ENCODE measurements at places on chromosomes 6 and 20.

- peak; percentile 6 for DNase-seq
These were observed 210.5 kb downstream of the FARS2 start for GRCh38 chr6:5471637-5472398.

- no peak for DNase-seq
These were observed 27.4 kb downstream of the SLX4IP start for GRCh38 chr20:10462516-10462915.

DNA sequence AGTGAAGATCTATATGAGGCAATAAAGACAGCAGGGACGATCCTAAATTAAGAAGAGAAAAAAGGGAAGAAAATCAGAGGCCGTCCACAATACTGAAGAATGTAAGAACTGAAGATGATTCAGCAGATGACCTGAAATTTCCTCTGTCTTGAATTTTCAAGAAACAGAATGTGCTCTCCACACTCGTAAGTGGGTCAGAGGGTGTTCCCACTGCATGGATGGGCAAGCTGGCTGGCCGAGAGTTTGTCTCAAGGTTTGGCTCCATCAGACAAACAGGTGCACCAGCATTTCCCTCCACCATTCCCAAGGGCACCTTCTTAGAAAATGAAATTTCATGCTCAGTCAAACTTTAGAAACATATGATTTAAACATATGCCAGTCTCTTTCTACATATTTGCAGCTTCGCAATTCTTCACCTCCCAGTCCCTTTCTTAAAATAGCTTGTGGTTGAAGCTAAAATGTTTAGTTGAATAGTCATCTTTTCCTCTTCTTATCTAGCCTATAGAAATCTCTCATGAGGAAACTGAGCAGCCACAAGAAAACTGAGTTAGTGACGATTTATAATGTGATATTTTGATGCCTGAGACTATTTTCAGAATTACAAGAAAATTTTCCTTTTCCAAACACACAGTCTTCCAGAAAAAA lies 576.4 kb downstream of the PRKN start:
- no peak for DNase-seq

DNA sequence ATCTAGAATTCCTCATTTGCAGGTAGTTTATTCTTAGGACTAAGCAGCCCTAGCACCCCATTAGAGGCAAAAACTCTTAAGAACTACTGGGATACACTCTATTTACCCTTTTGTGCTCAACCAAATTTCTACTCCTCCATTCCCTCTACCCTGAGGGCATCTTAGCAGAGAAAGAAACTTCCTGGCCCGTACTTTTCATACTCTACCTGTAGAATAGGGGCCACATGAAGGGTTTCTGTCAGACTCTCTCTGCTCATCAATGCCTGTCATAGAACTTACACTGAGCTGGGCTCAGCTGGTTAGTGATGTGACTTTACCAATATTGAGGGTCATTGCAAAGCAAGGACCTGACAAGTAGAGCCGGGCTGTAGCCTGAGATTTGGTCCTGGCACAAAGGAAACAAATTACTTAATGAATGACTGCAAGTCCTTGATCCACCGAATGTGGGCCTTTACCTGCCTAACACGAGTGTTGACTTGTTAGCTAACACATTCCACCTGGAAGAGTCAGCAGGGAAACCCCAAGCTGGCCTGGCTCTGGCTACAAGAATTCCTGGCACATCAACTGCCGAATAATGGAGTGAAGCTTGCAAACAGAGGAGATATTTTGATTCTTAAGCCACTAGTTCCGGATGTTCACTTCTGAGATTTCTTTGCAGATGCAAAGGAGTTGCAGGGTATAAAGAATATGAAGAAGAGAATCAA lies 280.5 kb upstream of the JAG1 start:
- DNase-seq = no peak

- DNase-seq = peak; percentile 93
These were observed 366.5 kb downstream of the QKI start for GRCh38 chr6:163780994-163781393.

DNA sequence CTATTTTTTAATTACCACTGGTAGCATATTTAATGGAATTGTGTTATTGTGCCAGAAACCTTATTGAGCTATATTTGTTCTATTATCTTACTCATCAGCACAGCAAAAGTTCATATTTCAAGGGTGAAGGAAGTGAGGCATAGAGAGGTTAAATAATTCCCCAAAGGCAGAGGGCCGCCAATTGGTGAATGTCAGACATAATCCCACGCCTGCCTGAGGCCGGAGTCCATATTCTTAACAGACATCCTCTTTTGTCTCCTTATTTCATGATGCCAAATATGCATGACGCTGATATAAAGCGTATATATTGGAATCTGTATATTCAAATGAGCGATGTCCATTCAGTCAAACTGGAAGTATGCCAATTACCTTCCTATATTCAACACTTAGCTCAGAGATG lies 505.0 kb upstream of the SLC35B3 start:
- DNase-seq = no peak

- no peak for DNase-seq
These were observed 51.2 kb upstream of the FRMD1 start for GRCh38 chr6:168130168-168130696.

GRCh38 chr20:25295386-25296093 lies 47.7 kb downstream of the PYGB start:
- DNase-seq = no peak

DNA sequence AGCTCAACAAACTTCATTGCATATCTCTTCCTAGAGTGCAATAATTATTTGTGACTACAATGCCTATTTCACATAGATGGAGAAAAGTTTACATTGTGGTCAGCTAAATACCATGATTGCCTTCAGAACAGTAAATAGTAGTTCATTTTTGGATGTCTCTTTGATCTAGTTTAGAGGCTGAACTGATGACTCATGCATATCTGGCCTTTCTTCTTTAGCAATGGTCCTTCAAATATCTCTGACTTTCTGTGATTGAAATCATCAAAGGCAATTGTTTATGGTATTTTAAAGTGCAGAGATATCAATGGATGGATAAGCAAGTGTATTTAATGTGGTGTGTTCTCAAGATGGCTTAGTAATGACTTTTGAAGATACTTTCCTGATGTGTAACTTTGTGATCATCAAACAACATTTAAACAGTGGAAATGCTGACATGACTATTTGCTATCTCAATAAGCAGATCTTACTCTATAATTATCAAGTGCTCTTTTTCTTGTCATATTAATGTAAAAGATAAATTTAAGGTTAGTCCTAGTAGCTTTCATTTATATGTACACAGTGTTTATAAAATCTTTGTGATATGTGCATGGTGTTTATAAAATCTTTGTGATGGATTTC lies 523.7 kb upstream of the SLC35B3 start:
- no peak for DNase-seq

DNA sequence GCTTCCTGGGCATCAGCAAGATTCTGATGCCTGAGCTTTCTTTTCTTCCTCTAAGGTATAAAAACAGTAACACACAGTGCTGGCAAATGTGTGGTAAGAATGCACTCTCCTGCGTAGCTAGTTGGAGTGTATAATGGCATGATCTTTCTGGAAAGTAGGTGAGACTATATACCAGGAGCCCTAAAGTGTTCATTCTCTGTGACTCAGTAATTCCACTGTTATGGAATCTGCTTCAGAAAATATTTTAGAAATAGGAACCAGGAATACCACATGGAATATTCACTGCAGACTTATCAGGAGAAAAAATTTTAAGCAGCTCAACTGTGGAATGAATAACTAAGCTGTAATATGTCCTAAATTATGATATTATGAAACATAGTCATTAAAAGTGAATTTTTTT lies 16.9 kb upstream of the CSE1L start:
- no peak for DNase-seq

DNA sequence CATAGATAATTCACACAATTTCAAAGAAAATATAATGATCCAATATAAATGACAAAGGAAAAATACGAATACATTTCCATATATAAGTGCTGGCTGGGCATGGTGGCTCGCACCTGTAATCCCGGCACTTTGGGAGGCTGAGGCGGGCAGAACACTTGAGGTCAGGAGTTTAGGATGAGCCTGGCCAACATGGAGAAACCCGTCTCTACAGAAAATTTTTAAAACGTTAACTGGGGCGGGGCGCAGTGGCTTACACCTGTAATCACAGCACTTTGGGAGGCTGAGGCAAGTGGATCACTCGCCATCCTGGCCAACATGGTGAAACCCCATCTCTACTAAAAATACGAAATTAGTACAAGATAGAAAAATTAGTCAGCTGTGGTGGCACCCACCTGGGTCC lies 14.9 kb upstream of the MAPK13 start:
- no peak for DNase-seq

DNA sequence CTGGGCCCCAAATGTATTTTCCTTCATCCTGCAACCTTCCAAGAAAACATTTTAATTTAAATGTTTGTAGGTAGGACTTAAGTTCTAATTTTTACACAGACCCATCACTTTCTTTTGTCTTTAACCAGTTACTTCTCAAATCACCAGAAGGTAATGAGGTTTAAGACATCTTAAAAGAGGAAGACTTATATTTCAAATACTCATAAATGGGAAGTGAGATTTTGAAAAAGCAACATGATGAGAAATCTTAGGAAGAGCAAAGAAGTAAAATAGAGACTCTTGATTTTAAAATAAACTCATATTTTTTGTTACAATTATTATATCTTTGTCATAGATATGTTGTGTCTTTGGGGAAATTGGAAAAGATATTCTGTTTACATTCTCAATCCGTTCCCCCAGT lies 82.3 kb downstream of the SYNE1 start:
- no peak for DNase-seq

GRCh38 chr20:32535953-32536823 lies 48.9 kb downstream of the NOL4L start:
- peak; percentile 90 for DNase-seq

DNA sequence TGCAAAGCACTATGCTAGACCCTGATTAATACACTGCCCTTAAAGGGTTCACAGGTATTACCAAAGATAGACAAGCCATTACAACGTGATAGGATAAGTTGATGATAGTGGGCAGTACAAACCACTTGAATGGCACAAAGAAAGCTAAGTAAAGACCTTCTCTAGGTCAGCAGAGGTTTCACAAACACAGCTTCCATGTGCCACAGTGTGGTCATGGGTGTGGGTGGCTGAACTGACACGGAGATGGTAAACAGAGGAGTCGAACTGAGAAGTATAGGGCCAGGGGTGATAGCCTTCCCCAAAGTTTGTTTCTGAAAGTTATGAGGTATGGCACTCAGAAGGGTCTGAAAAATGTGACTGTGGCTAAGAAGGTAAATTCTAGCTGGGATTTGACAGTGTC lies 4.3 kb downstream of the ZBTB9 start:
- DNase-seq = no peak

- no peak for DNase-seq
These were observed 50.3 kb downstream of the OR2B2 start for GRCh38 chr6:27861861-27862260.

GRCh38 chr6:154606457-154606856 lies 96.0 kb upstream of the CNKSR3 start:
- no peak for DNase-seq

DNA sequence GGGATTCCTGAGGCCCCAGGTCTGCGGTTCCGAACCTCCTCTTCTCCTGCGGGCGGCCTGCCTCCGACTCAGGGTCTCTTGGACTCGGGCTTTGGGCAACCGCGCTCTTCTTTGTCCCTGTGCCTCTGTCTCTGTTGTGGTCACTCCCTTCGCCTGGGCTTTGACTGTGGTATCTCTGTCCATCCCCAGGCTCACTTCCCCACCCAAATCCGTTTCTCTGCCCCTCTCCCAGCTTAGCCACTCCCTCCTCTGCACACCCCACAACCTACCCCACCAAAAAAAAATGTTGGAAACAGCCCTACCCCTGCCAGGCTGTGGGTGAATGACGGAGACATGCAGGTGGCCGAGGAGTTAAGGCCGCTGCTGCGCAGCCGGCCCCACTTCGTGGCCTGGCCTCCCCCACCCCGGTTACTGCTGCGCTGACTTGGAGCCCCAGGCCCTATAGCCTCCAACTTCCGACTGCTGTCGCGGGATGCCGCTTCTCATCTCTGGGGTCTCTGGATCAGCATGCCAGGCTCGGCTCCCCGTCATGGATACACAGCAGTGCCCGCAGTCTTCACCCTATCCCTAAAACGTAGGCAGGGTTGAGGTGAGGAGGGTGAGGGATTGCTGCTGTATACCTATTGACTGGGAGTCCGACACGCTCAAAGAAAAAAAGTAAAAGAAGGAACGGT lies 2.7 kb upstream of the MAFB start:
- DNase-seq = no peak

GRCh38 chr6:78781001-78781400 lies 86.3 kb upstream of the IRAK1BP1 start:
- no peak for DNase-seq

DNA sequence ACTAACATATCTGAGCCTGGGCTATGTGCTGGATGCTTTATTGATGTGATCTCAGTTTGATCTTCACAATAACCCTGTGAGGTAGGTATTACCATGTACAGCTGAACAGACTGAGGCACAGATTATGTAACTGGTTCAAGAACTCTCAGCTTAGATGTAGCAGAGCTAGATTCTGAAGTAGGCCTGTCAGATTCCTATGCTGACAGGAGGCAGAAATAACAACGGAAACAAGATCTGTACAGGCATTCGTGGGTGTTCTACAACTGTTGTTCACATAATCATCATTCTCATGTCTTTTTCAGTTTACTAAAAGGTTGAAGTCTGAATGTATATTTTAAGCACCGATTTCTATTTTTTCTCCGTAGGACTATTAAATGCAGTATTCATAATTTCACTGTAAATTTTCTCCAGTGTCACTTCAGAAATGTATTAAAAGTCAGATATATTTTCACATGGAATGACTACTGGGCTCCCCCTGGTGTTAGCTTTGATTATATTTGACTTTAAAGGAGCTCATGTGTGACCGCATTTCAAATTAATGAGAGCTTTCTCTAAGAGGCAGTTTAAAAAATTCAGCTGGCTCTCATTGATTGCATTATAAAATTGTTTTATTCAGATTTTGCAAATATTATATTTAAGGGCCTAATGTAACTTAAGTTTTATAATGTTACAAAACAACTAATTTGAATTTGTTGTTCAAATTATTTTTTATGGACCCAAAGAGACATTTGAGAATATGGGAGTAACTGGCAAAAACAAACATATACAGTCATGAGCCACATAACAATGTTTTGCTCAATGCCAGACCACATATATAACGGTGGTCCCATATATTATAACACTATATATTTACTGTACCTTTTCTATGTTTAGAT lies 36.4 kb upstream of the SLC17A4 start:
- no peak for DNase-seq

- DNase-seq = no peak
These were observed 2.6 kb downstream of the CTSZ start for GRCh38 chr20:59004493-59004762.

GRCh38 chr6:40779409-40779808 lies 192.2 kb upstream of the LRFN2 start:
- DNase-seq = no peak

DNA sequence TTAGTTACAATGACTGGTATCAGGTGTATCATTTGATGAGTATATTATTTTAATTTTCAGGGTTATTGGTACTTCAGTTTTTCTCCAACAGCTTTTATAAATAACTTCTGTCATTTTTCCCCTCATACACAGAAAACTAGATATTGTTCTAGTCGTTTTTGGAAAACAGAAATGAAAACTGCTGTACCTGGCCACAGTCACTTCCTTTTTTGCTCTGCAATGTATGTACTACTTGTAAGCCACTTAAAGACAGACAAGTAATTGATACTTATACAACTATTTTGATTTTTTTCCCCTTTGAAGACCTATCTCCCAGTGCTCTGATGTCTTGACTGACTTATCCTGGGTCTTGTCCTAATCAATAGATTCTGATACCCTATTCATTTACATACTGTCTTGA lies 218.6 kb upstream of the RUNX2 start:
- no peak for DNase-seq

- peak; percentile 22 for DNase-seq
These were observed 157.7 kb upstream of the MMS22L start for GRCh38 chr6:97440590-97441176.

- DNase-seq = no peak
These were observed 3.3 kb downstream of the PCIF1 start for GRCh38 chr20:45937765-45938164.

GRCh38 chr6:3721810-3722621 lies 29.5 kb downstream of the PXDC1 start:
- no peak for DNase-seq
